ENCODE measurements at places on chromosomes 7 and 10.

- peak; percentile 43 for DNase-seq
Measured at GRCh38 chr10:96720422-96721206, at the start of gene PIK3AP1. Gene PIK3AP1, minus strand, starts transcription at chr10:96720514. Its CDS starts 120 bp downstream, at chr10:96720394.

- no peak for DNase-seq
Measured at GRCh38 chr7:140601566-140602174, 38.9 kb downstream of the DENND2A start.

- DNase-seq: no peak
Measured at GRCh38 chr10:32417911-32418547, 27.9 kb upstream of the CCDC7 start.

DNA sequence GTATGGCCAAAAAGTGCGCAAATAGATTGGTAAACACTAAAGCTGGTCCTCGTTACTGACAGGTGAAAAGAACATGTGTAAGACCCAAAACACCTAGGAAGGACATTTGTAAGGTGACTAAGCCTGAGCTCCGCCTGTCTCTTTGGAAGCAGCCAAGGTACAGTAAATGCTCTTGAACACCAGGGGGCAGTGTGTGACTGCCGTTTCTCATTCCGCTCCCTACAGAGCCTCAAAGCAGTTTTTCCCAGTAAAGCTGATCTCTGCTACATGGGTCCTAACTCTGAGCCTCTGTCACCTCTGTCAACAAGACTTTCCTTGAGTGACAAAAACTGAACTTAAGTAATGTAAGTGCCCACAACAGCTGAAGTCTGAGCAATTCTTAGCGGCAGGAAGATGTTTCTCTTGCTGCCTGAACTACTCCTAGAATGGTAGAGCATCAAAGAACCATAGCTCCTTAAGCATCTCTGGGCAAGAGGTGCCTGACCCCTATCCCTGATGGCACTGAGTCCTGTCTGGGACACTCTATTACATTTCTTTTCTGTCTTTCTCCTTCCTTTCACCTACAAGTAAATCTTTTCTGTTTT lies 238.0 kb upstream of the INHBA start:
- peak; percentile 31 for DNase-seq

DNA sequence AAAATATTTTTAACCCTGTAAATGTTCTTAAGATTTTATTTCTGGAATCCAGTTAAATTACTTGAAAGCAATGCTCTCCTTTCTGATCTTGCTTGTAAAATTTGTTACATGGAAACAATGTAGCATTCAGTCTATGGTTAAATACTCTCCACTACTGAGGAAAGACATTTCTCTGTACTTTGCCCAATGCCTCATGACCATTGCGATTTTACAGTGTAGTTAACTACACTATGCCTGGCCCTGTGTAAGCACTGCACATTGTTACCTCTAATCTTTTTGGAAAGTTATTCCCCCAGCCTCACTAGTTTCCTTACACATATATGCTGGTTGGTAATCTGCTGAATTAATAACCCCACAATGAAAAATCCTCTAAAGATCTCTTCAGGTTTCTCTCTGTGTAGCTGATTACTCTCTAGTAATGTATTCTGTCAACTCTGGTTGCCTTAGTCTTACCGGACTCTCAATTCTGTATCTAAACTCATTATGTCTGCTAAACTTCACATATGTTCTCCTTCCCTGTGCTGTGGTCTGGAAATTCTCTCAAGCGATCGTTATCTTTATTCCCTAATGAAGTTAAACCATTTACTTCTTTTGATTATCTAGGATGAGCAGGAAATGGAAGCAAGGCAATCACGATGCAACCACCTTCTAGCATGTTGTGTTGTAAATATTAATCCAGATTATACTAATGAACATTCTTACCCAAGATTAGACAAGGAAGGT lies 58.7 kb upstream of the TMEM106B start:
- DNase-seq: no peak

DNA sequence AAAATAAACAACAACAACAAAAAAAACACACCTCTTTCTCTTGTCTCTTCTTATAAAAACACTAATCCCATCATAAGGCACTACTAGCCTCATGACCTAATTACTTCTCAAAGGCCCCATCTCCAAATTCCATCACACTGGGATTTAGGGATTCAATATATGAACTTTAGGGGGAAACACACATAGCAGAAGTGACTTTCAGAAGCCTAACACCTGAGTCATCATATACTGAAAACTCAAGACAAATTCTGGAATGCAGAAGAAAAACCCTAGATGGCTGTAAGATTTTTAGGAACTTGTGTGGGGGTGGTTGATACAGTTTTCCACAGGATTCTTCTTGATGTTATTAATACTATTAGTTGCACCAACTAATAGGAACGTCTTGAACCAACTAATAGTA lies 33.7 kb upstream of the CSTF2T start:
- DNase-seq: no peak

- no peak for DNase-seq
Measured at GRCh38 chr7:1083729-1084657, 3.9 kb upstream of the GPER1 start.

GRCh38 chr10:104872691-104873090 lies 231.6 kb downstream of the SORCS3 start:
- no peak for DNase-seq

DNA sequence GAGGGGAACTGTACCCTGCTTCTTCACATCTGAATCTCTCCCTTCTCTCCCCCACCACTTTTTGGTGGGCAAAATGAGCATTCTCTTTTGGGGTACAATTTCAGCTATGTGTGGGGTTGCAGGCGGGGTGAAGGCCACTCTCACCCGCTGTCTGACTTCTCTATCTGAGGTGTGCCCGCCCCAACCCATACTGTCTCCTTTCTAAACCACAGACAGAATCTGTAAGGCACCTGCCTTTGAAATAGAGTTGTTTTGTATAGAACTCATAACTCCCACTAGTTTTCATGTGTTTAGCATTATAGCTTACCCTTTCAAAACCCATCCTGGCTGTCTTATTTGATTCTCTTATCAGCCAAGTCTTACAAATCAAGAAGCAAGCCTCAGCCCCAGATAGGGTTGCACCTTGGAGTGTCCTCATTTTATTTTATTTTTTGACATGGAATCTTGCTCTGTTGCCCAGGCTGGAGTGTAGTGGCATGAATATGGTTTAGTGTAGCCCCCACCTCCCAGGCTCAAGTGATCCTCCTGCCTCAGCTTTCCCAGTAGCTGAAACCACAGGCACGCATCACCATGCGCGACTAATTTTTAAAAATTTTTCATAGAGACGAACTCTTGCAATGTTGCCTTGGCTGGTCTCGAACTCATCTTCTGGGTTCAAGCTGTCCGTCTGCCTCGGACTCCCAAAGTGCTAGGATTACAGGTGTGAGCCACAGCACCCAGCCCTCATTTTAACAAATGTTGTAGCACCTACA lies 11.9 kb downstream of the TSPAN14 start:
- peak; percentile 83 for DNase-seq

DNA sequence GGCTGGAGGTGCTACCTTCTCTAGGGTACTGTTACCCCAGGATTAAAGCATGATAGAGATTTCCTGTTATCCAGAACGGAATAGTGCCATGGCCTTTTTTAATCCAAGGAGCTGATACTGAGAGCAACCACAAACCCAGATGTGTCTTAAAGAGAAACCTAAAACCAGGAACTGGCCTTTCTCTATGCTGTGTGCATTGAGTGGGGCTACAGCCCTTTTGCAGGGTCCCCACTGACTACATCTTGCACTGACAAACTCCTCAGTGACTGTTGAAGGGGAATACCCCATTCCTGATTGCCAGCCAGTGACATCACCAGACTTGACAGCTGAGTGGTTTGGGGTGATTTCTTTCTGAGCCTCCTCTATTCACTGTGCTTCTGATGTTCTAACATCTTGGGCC lies 81.9 kb upstream of the CAPZA2 start:
- DNase-seq: no peak

DNA sequence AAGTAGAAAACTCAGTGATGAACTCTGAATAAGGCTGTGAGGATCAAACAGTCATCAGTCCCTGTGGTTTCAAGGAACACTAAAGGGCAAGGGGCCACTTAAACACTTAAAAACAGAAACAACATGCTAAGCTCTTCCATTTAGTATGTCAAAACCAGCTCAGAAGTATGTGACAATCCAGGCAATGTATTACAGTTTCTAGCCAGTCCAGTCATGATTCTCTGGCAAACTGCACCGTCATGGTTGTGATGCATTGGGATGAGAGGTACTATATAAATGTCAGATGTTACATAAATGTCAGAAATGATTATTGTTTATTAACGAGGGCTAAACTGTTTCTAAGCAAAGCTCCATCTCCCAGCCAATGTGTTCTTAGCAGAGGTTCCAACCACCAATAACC lies 4.7 kb upstream of the CREB5 start:
- no peak for DNase-seq

DNA sequence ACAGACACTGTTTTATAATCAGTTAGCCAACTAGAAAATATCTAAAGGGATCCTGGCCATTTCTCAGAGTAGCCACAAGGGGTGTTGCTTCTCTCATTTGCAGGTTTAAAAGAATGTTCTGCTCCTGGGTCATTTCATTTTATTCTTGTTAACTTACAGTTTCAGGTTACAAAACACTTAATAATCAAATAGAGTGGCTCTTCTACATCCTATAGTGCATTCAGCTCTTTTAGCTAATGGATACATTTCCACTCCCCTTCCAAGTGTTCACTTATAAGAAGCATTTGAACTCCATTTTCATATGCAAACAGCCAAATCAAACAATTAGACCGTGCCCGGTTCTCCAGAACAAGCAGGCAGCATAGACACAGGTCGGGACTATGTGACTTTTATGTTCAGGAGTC lies 117.5 kb downstream of the TRIL start:
- no peak for DNase-seq

DNA sequence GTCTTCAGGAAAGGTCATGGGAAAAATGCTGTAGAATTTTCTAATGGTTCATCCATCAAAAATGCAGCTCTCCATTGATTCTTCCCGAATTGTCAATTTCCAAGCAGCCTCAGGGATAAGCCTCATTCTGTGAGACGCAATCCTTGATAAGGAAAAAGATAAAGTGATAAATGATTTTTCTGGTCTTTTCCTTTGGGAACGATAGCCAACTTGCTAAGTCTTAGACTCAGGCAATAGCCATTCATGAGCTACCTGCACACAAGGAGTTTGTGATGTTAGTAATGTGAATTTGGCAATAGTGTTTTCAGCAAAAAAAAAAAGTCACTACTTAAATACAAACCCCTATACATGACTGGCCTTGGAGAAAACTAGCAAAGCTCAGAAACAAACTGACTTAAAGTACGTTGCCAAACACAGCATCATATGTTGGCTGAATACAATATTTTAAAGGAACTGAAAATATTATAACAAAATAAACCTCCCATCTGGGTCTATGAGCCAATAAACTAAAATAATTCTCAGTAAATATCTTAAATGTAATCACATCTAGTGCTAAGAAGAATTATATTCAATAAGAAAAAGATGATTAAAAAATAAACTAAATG lies 75.5 kb downstream of the KLF6 start:
- no peak for DNase-seq

DNA sequence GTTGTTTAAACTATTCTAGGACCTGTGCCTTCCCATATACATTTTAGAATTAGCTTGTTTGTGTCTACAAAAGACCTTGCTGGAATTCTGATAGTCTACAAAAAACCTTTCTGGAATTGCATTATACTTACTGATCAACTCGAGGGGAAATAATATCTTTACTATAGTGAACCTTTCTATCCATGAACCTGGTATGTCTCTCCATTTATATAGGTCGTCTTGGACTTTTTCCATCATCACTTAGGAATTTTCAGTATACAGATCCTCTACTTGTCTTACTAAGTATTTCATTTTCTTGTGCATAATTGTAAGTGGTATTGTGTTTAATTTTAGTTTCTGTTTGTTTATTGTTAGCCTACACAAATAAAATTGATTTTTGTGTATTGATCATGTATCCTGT lies 101.1 kb downstream of the WDFY4 start:
- DNase-seq: no peak

GRCh38 chr10:21732067-21732772 lies 198.2 kb downstream of the MLLT10 start:
- peak; percentile 42 for DNase-seq

DNA sequence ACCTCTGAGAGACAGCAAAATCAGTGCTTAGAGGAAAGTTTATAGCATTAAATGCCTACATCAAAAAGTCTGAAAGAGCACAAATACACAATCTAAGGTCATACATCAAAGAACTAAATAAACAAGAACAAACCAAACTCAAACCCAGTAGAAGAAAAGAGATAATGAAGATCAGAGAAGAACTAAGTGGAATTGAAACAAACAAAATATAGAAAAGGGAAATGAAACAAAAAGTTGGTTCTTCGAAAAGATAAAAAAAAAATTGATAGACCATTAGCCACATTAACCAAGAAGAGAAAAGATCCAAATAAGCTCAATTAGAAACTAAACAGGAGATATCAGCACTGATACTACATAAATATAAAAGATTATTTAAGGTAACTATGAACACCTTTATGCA lies 280.0 kb upstream of the NRG3 start:
- no peak for DNase-seq

DNA sequence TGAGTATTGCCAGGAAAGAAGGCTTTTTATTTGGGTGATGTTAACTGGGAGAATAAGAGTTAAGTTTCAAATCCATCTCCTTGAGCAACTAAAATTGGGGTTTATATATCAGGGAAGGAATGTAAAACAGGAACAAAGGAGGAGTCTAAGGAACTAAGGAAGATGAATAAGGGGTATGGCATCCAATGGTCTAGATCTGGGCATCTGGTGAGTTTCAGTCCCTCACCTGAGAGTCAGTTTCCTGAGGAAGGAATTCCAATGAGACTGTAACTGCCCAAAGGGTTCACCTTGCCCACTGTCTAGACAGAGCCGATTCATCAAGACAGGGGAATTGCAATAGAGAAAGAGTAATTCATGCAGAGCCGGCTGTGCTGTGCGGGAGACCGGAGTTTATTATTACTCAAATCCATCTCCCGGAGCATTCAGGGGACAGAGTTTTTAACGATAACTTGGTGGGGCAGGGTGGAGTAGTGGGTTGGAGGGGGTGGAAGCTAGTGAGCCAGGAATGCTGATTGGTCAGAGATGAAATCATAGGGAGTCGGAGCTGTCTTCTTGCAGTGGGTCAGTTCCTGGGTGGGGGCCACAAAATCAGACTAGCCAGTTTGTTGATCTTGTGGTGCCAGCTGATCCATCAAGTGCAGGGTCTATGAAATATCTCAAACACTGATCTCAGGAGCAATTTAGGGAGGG lies 188.3 kb upstream of the STK17A start:
- no peak for DNase-seq

DNA sequence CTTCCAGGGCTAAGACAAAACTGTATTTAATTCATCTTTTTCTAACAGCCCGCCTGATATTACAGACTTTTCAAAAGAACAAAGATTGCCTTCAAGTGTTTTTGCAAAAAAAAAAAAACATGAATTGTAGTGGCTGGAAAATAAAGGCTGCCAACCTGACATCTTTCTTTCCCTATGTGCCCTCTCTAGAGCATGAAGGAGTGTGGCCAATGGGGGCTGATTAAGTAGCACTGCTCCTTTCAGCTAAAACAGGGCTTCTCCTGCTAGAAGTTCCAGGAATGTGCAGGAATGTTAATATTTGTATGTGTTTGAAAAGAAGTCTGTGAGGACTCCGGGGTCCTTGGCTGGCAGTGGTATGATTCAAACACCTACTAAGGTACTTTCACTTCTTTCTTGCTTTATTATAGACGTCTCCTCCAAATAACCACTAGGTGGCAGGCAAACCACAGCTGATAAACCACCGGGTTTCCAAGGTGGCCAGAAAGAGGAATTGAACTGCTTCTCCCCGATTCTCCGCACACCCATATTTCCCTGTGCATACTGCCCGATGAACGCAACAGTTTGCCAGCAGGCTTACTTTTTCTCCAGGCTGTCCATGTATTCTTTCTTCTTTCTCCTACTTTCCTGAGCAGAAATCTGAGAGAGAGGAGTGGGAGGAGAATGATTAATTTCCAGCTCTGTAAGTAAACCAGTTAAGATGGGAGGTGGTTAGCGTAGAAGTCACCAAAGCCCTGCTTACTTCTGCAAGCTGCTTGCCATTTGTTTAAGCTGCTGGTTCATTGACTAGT lies 56.8 kb upstream of the DGKI start:
- peak; percentile 69 for DNase-seq

Measured in Jurkat, Clone E6-1 (cell line).